Urothelium cell line (cell line): ENCODE measurements at places on chromosomes 5 and 9.
A peak's percentile ranks its signal among the peaks of the same experiment; 100 is the strongest.

- no peak for DNase-seq
Observed at GRCh38 chr5:1958211-1959010, 75.7 kb upstream of the IRX4 start.

DNA sequence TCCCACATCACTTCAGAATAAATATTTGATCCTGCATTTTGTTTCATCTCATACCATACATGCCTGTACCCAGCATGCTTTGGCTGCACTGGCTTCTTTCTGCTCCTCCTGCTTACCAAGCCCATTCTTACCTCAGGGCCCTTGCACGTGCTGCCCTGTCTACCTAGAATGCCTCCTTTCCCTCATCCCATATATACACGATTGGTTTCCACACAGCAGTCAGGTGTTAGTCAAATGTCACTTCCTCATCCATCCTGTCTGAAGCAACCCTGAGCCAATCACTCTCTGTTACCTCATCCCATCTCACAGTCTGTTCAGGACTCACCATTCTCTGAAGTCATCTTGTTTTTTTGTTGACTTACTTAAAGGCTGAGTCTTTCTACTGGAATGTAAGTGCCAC, 30.3 kb downstream of the CAST start:
- DNase-seq: no peak

DNA sequence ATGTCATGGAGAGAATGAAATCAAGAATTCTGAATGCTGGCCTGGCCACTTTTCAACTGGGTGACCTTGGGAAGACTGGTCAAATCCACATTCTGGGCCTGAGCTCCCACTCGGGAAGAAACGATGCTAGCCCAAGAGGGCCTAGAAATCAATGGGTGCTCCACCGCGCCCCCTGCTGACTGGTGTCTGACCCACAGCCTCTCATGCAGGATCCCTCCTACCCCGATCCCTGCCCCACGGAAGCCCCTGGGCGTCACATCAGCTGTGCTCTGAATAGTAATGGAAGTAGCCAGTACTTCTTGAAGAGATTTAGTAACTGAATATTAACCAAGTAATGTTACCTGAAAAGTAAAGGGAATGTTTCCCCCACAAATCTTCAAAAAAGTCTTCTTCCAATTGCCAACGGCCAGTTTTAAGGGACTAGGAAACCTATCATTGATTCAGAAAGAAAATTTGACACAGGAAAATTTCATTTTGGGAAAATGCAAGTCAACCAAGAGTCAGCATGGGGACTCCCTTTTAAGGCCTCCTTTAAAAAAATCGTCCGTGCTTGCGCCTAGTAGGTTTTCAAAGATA, 43.9 kb downstream of the CRB2 start:
- DNase-seq: peak; percentile 52

DNA sequence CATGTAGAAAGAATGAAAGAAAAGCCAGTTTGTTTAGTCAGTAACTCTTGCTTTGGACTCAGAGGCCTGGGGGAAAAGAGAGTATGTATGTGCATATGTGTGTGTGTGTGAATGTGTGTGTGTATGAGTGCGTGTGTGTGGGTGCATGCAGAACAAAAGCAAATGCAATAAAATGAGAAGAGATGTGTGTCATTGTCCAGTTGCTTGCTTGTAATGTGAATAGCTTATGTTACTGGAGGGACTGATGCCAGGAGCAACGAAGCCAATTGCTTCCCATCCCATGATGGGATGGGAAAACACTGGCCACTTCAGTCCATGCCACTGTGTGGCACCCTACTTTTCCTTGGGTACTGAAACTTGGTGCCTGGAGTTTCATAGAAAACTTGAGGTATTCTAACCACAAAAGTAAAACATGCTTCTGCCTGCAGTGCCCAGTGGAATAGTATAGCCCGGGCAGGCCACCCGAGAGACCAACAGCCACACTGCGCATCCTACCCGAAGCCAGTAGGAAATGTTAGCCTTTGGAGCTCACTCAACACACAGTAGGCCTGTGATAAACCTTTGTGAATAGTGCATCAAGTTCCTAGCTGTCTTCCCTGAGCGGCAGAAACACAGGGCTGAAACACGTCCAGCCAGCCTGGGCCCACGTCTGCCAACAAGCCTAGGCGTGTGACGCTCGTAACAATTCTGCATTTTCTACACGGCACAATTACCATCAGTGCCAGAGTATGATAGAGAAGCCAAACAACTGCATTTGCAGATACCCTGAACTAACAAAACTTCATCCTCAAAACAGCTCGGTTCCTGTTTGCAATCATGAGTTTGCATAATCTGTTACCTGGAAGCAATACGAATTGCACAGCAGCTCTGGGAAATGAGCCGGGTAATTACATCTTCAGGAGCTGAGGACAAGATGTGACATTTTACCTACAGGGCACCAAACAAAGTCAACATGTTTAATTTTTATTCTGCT, 198.1 kb downstream of the SYK start:
- no peak for DNase-seq

DNA sequence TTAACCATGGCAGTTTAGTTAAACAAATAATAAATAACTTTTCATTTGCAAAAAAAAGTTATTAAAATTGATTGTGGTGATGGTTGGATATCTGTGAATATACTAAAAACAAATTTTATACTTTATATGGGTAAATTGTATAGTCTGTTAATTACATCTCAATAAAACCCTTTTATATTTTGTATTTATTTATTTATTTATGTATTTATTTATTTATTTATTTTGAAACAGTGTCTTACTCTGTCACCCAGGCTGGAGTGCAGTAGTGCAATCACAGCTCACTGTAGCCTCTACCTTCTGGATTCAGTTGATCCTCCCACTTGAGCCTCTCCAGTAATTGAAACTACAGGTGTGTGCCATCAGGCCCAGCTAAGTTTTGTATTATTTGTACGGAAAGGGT, 52.4 kb downstream of the OTP start:
- DNase-seq: no peak

GRCh38 chr9:130237076-130237475, 28.5 kb upstream of the HMCN2 start:
- DNase-seq: no peak

DNA sequence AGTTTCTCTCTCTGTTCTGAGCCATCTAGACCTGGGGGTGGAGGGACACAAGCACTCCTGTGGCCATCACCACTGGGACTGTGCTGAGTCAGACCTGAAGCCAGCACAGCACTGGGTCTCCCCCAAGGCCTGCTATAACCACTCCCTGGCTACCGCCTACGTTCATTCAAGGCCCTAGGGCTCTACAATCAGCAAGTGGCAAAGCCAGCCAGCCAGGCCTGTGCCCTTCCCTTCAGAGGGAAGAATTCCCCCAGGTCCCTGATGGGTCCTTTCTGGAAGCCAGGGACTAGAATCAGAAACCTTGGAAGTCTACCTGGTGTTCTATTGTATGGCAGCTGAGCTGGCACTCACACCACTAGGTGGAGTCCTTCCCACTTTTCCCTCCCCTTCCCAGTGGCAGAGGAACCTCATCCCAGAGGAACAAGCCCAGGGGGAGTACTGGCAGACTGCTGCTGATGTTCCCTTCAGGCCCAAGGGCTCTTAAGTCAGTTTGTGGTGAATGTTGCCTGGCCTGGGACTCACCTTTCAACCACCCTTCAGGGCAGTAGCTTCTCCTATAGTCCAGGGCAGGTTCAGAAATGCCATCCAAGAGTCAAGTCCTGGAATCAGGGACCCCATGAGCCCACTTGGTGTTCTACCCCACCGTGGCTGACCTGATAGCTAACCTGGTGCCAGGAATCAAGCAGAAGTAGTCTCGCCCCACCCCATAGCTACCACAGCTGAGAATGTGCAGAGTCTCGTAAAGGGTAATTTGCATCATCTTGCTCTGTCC, 20.0 kb downstream of the JMY start:
- peak; percentile 48 for DNase-seq

- no peak for DNase-seq
Observed at GRCh38 chr5:68331192-68332079, 115.9 kb downstream of the PIK3R1 start.

DNA sequence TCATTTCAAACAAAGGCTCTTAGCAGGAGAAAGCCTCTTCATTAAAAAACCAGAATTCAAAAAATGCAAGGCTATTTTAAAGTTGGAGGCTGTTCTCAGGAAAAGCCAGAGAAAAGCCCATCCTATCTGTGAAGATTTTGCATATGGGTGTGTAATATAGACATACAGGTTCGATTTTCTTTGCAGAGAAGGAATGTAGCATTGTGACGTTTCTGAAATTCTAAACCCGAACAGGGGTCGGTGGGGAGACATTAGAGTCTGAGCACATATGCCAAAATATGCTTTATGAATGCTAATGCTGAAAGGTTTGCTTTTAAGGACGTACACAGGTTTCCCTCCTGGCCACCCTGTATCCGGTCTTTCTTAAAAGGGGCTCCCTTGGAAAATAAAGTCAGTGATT, 363.1 kb upstream of the PAPPA start:
- no peak for DNase-seq

GRCh38 chr5:160619381-160619780, 197.7 kb downstream of the PTTG1 start:
- no peak for DNase-seq

- no peak for DNase-seq
Observed at GRCh38 chr5:178340187-178340586, 107.6 kb upstream of the PHYKPL start.

- no peak for DNase-seq
Observed at GRCh38 chr5:152274224-152274623, 130.9 kb downstream of the NMUR2 start.

DNA sequence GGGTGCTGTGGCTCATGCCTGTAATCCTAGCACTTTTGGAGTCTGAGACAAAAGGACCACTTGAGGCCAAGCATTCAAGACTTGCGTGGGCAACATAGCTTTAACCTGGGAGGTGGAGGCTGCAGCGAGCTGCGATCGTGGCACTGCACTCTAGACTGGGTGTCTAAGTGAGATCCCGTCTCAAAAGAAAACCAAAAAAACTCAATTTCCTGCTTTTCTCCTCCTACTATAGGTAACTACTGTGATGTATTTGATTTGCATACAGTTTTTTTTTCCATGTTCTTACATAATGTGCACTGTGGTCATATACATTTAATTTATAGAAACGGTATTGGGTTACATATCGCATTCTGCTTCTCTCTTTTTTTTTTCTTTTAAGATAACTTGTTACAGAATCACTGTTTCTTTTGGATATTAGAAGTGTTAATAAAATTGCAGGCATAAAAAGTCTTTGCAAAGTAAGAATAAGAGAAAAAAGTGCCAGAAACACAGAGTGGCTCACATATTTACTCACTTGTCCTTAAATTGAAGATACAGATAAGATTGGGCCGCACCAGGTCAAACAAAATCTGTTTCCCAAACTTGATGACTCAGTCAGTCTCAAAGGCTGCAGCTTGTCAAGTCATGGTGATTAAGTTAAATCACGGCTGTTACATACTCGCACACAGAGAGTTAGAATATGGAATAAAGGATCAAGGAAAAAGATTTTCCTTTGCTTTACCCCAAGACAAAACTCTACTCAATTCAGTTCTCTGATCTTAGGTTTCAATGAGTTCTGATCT, 2.0 kb upstream of the PTGR1 start:
- no peak for DNase-seq

DNA sequence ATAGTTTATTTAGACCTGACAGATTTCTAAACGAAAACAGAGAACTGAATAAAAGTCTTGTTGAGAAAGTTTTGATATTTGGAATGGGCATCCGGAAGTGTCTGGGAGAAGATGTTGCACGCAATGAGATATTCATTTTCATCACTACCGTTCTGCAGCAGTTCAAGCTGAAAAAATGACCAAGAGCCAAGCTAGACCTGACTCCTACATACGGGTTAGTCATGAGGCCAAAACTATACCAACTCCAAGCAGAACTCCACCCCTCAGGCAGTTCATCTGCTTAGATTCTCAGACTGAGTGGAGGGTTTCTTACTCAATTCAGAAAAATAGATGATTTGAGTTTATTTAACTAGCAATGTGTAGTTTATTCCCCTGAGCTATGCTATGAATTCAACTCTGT, 95.4 kb upstream of the ANXA1 start:
- DNase-seq: no peak

- DNase-seq: no peak
Observed at GRCh38 chr5:170974461-170974860, 112.6 kb downstream of the RANBP17 start.

- no peak for DNase-seq
Observed at GRCh38 chr5:92050970-92051369, 667.9 kb upstream of the ARRDC3 start.

DNA sequence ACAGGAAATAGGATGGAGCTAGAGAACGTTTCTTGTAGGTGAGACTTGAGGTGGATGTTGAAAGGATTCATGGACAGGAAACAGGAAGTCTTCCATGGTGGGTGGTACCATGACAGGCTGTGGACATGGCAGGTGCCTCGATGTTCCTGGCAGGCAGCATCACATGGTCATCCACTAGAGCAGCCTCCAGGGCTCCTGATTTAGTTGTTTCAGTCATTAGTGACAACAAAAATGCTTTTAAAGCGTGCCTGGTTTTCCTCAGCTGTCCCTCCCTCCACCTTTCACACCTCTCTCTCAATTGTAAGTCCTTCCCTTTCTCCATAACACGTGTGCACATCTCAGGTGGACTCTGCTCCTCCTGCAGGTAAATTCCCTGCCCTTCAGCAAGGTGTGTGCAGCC, 25.2 kb upstream of the ASPN start:
- DNase-seq: no peak

- no peak for DNase-seq
Observed at GRCh38 chr9:4743131-4743875, 2.3 kb upstream of the AK3 start.

- no peak for DNase-seq
Observed at GRCh38 chr5:178376921-178377582, 144.4 kb upstream of the PHYKPL start.

DNA sequence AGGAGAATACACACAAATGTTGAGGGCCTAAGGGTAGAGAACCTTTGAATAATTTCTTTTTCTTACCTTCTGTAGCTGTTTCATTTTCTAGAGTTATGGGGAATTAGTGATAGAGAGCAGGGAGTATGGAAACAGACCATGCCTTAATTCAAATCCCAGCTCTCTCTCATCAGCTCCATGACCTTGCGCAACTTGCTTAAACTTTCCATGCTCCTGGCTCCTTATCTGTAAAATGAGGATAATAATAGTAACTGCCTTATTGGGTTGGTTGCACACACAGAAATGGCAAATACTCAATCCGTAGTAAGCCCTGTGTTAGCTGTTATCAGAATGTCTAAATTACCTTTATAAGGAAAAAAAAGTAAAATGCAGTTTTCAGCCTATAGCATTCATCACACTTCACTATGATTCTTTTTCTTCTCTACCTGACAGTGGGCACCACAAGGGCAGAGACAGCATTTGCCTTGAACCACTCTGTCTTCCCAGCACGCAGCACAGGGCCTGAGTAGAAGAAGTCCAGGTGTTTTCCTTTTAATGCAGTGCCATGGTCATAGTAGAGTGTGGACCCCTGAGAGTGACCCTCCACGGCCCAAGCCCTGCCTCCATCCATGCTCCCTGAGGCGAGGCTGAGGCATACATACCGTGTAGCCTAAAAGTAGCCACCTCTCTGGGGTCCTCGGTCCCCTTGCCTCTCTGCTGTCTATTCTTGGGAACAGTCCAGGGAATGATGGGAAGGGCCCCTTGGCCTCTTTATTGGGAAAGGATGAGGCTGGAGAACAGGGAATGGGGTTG, 17.4 kb downstream of the C5orf15 start:
- no peak for DNase-seq
